ENCODE measurements at places on chromosomes 11 and 22.
A peak's percentile ranks its signal among the peaks of the same experiment; 100 is the strongest.

- peaks cover 5% of the 10 kb centered on the region for H3K36me3 ChIP-seq
- H3K4me1 ChIP-seq = peaks cover 20% of the 10 kb centered on the region
- H3K27me3 ChIP-seq = no peaks in the 10 kb centered on the region
- H3K4me3 ChIP-seq = no peak overlapping the region
- no peak for DNase-seq
Measured at GRCh38 chr11:2537010-2537705, 92.3 kb downstream of the KCNQ1 start.

DNA sequence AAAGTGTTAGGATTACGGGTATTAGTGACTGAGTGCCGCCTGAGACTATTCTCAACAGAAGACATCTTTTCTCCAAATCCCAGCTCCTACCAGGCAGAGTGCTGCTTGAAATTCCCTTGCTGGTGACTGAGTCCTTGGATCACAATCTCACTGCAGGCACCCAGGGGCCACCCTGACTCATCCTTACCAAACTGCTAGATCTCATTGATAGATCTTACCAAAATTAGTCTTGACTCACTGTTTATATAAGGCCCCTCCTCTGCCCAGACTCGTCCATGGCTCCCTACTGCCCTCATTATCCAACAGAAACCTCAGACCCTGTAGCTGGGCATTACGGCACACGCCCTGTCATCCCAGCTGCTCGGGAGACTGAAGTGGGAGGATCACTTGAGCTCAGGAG, 14.7 kb downstream of the TBC1D10A start:
- H3K36me3 ChIP-seq = peaks cover 8% of the 10 kb centered on the region
- H3K27me3 ChIP-seq = no peaks in the 10 kb centered on the region
- peak overlapping the region; percentile 56 for H3K27ac ChIP-seq
- no peak for DNase-seq
- H3K4me3 ChIP-seq = no peak overlapping the region

DNA sequence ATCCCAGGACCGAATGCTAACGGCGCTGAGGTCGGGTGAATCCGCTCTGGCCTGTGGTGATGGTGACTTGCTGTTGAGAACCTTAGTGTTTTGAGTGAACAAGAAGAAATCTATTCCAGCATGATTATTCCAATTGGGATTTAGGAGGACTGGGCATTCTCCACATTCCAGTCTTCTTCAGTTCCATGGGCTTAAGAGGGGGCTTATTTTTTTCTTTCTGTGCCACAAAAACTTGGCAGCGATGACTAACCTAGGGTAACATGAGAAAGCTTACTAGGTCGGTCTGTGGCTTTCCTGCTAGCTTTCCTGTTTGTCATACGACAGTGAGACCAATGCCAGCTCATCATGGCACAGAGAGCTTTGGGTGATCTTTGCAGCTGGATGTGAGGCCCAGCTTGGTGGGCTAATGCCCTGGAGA, 62.9 kb upstream of the ATXN10 start:
- H3K27me3 ChIP-seq = peaks cover 8% of the 10 kb centered on the region
- H3K4me1 ChIP-seq = no peaks in the 10 kb centered on the region
- no peak overlapping the region for H3K27ac ChIP-seq
- H3K36me3 ChIP-seq = no peaks in the 10 kb centered on the region
- DNase-seq = no peak
- H3K4me3 ChIP-seq = no peak overlapping the region

GRCh38 chr11:33635161-33635560, 65.5 kb downstream of the C11orf91 start:
- no peak for DNase-seq
- H3K27me3 ChIP-seq = peaks cover 16% of the 10 kb centered on the region
- H3K36me3 ChIP-seq = peaks cover 1% of the 10 kb centered on the region
- H3K27ac ChIP-seq = no peak overlapping the region
- H3K4me3 ChIP-seq = no peak overlapping the region

GRCh38 chr11:109968781-109969180, 124.4 kb upstream of the ZC3H12C start:
- no peak for DNase-seq
- H3K4me1 ChIP-seq = peaks cover 16% of the 10 kb centered on the region
- no peak overlapping the region for H3K4me3 ChIP-seq
- H3K27me3 ChIP-seq = peaks cover 2% of the 10 kb centered on the region
- H3K36me3 ChIP-seq = no peaks in the 10 kb centered on the region

DNA sequence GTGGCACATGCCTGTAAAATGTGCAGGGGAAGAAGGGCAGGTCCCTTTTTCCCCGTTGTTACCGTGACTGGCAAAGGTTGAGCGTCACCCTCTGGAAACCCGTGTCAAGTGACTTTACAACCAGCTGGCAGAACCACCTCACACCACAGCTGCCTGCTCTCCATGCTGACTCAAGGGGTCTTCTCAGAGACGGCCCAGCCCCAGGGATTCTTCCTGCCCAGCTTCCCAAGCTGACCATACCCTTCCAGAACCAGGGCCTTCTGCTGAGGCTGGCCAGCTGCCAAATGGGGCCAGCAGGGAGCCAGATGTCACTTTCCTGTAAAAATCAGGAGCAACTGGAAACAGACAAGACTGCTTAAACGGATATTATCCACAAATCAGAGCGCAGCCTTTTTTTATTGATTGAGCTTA, 6.3 kb downstream of the PC start:
- no peak overlapping the region for H3K4me3 ChIP-seq
- no peaks in the 10 kb centered on the region for H3K27me3 ChIP-seq
- no peaks in the 10 kb centered on the region for H3K36me3 ChIP-seq
- no peak overlapping the region for H3K27ac ChIP-seq

- no peaks in the 10 kb centered on the region for H3K4me1 ChIP-seq
- no peak overlapping the region for H3K4me3 ChIP-seq
- H3K27ac ChIP-seq = no peak overlapping the region
- H3K27me3 ChIP-seq = no peaks in the 10 kb centered on the region
- no peak for DNase-seq
Measured at GRCh38 chr11:57001674-57002401, 13.1 kb downstream of the OR5AK2 start.

GRCh38 chr11:1881442-1882264, 10.0 kb downstream of the PRR33 start:
- peaks cover 30% of the 10 kb centered on the region for H3K4me1 ChIP-seq
- DNase-seq = no peak
- no peaks in the 10 kb centered on the region for H3K27me3 ChIP-seq
- H3K4me3 ChIP-seq = peak overlapping the region; percentile 15
- no peak overlapping the region for H3K27ac ChIP-seq
- H3K36me3 ChIP-seq = no peaks in the 10 kb centered on the region

DNA sequence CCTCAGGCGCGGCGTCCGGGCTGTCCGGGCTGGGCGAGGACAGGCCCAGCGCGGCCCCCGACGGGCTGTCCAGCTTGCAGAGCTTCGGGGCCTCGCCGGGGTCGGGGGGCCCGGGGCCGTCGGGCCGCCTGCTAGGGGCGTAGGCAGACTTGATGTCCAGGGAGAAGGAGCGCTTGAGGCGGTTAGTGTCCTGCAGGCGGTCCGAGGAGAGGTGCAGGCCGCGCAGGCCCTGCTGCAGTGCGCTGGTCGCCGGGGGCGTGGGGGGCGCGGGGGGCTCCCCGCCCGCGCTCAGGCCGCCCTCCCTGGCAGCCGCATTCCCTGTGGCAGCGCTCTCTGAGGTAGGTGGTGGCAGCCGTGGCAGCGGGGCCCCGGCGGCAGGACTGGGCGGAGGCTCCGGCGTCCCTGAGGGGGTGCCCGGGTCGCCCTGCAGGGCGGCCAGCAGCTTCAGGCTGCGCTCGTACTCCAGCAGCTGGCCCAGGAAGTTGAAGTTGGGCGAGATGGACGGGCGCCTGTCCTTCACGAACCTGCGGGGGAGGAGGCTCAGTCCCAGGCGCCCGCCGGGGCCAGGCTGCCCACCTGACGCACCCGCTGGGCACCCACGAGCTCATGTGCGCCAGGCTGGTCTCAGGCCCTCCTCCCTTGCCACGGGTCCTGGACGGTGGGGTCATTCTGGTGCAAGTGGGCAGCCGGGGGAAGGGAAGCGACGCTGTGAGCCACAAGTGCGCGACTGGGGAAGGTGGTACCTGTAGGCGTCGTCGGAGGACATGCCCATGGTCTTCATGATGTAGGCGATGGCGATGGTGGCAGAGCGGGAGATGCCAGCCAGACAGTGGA, 14.8 kb downstream of the DUSP8 start:
- no peak overlapping the region for H3K4me3 ChIP-seq
- H3K27ac ChIP-seq = no peak overlapping the region
- H3K27me3 ChIP-seq = peaks cover 10% of the 10 kb centered on the region
- H3K36me3 ChIP-seq = peaks cover 6% of the 10 kb centered on the region

DNA sequence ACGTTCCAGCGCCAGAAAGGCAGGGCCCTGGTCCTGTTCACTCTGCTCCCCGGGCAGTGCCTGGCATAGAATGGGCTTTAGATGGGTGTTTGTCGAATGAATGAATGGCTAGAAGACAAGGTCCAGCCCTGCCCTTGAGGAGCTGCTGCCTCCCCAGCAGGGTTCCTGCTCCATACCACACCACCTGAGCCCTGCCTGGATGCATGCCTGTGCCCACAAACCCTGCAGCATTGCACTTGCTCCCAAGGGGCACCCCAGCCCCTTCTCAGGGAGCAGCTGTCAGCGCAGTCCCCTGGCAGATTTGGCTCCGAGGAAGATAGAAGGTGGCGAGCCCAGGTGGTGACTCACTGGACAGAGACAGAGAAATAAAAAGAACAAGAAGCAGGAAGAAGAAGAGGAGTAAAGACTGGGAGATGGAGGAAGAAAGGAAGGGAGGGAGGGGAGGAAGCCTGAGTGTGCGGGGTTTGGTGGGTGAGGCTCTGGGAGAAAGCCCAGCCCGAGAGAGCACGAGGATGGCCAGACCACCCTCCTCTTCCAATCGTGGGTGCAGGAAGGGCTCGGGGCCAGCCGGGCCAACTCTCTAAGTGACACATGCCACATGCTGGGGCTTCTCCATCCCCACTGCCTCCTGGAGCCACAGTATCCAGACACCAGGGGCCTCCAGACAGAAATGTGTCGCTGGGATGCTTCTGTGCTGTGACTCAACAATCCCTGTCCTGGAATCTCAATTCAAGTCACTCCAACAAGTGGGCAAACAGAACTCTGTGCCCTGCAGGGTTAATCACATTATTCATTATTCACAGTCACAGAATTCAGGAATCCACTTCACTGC, 1474.3 kb downstream of the BRD1 start:
- H3K36me3 ChIP-seq = no peaks in the 10 kb centered on the region
- H3K27ac ChIP-seq = no peak overlapping the region
- DNase-seq = no peak
- H3K4me3 ChIP-seq = no peak overlapping the region

DNA sequence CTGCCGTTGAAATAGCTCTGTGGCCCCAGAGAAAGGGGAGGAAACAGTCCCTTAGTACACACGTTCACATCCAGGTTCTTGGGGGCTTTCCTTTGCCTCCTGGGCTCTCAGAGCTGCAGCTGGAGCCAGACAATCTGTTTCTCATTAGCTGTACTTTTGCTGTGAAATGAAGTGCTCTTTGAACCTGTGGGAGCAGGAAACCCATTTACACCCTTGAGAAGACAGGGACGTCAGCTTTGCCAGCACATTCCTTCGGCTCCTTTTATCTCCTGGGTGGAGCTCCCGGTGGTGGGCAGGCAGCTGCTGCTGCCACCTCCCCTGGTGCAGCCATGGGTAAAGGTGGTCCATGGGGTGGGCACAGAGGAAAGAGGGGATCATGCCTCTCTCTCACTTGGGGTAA, 80.6 kb upstream of the TIMP3 start:
- H3K4me3 ChIP-seq = no peak overlapping the region
- peaks cover 21% of the 10 kb centered on the region for H3K27me3 ChIP-seq
- no peak for DNase-seq
- no peak overlapping the region for H3K27ac ChIP-seq

GRCh38 chr22:29157759-29158535, 47.7 kb upstream of the EMID1 start:
- no peak overlapping the region for H3K27ac ChIP-seq
- H3K36me3 ChIP-seq = no peaks in the 10 kb centered on the region
- H3K4me3 ChIP-seq = no peak overlapping the region
- no peak for DNase-seq
- peaks cover 4% of the 10 kb centered on the region for H3K4me1 ChIP-seq
- H3K27me3 ChIP-seq = peaks cover 19% of the 10 kb centered on the region

GRCh38 chr11:44335052-44335760, 25.3 kb upstream of the ALX4 start:
- no peak overlapping the region for H3K27ac ChIP-seq
- no peak overlapping the region for H3K4me3 ChIP-seq
- no peaks in the 10 kb centered on the region for H3K4me1 ChIP-seq
- H3K27me3 ChIP-seq = peaks cover 29% of the 10 kb centered on the region
- H3K36me3 ChIP-seq = no peaks in the 10 kb centered on the region

Measured in memory B cell (primary cell).